ENCODE measurements at places on chromosomes 6 and 20.

GRCh38 chr6:107132330-107132954, 17.1 kb upstream of the BEND3 start:
- no peak for DNase-seq

GRCh38 chr20:56616716-56617115, 12.4 kb upstream of the TFAP2C start:
- no peak for DNase-seq

GRCh38 chr6:85678026-85678601, 35.4 kb upstream of the SYNCRIP start:
- DNase-seq: no peak

GRCh38 chr6:31958412-31958740, 395 bp downstream of the NELFE start:
- no peak for DNase-seq

- no peak for DNase-seq
Measured at GRCh38 chr6:107122748-107123147, 7.4 kb upstream of the BEND3 start.

- no peak for DNase-seq
Measured at GRCh38 chr6:142679907-142680700, 264.9 kb downstream of the HIVEP2 start.

- DNase-seq: no peak
Measured at GRCh38 chr6:107361753-107362604, 97.4 kb downstream of the PDSS2 start.

GRCh38 chr6:76072562-76072961, at the start of gene IMPG1:
TSS of gene IMPG1 (minus strand) at chr6:76072662. CDS start at chr6:76072488, 174 bp downstream.
- DNase-seq: no peak

DNA sequence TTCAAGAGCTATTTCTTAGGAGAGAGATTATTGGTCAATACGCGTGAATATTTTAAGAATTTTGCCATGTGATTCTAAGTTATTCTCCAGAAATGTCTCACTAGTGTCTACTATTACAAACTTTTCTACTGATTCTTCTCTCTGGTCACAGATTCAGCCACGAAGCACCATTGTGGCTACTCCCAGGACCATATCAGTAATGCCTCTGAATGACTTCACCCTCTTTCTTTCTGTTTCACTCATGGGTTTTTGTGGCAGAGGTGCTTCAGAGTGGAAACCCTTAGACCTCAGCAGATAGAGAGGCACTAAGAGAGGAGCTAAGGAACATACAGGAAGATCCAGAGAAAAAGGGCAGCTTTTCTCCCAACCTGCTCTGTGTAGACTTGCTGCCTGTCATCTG, 211.3 kb downstream of the CBLN4 start:
- no peak for DNase-seq

- DNase-seq: peak; percentile 43
Measured at GRCh38 chr6:105431226-105431625, 28.3 kb upstream of the PREP start.

- no peak for DNase-seq
Measured at GRCh38 chr6:111806165-111806547, 67.1 kb downstream of the FYN start.

DNA sequence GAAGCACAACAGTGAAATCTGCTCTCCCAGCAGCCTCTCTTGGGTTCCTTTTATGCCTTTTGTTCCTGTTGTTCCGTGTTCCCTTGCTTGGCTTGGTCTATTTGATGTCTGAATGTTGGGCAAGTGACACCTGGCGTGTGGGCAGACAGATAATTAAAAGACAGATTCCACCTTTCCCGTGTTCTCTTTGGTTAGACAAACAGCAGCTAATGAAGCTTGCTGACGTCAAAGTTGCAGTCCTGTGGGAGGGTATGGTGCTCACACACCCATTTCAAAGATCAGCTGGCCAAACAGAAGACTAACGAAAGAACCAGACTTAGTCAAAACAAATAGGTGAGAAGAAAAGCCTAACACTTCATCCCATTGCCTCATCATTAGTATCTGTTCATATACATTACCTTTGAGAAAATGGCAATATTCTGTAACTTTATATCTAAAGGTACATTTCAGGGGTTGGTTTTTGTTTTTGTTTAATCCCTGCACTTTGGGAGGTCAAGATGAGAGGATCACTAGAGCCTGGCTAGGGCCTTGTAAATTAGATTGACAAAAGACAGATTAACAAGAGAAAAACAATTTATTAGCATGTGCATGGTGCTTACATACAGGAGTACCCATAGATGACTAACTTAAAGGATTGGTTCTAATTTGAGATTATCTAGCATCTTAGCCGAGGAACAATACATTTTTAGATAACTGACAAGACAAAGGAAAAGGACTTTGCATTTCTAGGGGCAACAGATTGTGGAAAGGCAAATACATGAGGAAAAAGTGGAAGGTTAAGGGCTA, 48.9 kb upstream of the TNFRSF21 start:
- DNase-seq: no peak

- DNase-seq: no peak
Measured at GRCh38 chr20:58175836-58176235, 52.6 kb downstream of the ANKRD60 start.

GRCh38 chr6:119037941-119038623, 40.4 kb downstream of the FAM184A start:
- no peak for DNase-seq

- no peak for DNase-seq
Measured at GRCh38 chr20:58464838-58465237, 50.4 kb downstream of the APCDD1L start.

- DNase-seq: no peak
Measured at GRCh38 chr6:129451187-129451586, 258.8 kb downstream of the ARHGAP18 start.

- peak; percentile 51 for DNase-seq
Measured at GRCh38 chr20:44911264-44911921, 1.5 kb downstream of the PABPC1L start.

- no peak for DNase-seq
Measured at GRCh38 chr20:19427480-19427879, 215.0 kb downstream of the SLC24A3 start.

- no peak for DNase-seq
Measured at GRCh38 chr6:139711804-139712585, 337.5 kb upstream of the CITED2 start.

GRCh38 chr6:26571592-26572296, 25.0 kb upstream of the ABT1 start:
- peak; percentile 81 for DNase-seq

GRCh38 chr6:127266892-127267645, 405 bp downstream of the RNF146 start:
- DNase-seq: peak; percentile 8

DNA sequence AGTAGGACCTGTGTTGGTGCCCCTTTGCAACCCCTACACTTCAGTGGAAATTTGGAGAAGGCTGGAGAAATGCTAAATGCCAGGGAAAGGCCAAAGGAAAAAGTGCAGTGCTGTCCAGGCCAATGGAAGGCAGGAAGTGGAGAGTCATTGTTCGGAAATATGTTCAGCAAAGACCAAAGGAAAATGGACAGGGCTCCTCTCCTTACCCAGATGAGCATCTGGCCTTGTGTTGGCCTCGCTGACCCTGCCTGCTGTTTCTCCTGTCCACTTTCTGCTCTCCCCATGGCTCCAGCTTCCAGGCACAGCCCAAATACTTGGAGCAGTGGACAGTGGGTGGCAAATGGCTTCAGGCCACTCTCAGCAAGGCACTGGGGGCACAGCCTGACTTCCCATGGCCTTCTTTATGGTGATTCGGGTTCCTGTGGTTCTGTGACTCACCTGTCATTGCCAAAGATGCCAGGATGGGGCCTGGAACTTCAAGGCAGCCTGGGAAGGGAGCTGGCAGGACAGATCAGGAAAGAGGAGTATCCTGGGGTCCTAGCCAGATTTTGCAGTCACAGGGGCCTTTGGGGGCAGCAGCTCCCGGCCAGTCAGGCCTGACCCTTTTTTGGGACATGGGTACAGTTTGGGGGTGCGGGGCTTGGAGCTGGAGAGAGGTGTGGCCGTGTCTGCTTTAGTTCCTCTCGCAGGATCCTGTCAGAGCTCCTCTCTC, 190.9 kb upstream of the SLC24A3 start:
- no peak for DNase-seq

GRCh38 chr6:21840428-21840827, 246.9 kb downstream of the SOX4 start:
- DNase-seq: no peak
